Activated naive CD8-positive, alpha-beta T cell treated with anti-CD3 and anti-CD28 coated beads for 36 hours (primary cell): ENCODE measurements at places on chromosomes 16 and 17.
A peak's percentile ranks its signal among the peaks of the same experiment; 100 is the strongest.

GRCh38 chr17:8152112-8152775, at the start of gene PER1:
Gene PER1, minus strand, starts transcription at chr17:8152404. Its CDS starts 1,698 bp downstream, at chr17:8150706.
- DNase-seq, result peak; percentile 95

GRCh38 chr16:19223235-19224170, 55.5 kb downstream of the SYT17 start:
- DNase-seq, result peak; percentile 12

GRCh38 chr17:63740464-63741142, 996 bp downstream of the STRADA start:
- DNase-seq, result no peak

DNA sequence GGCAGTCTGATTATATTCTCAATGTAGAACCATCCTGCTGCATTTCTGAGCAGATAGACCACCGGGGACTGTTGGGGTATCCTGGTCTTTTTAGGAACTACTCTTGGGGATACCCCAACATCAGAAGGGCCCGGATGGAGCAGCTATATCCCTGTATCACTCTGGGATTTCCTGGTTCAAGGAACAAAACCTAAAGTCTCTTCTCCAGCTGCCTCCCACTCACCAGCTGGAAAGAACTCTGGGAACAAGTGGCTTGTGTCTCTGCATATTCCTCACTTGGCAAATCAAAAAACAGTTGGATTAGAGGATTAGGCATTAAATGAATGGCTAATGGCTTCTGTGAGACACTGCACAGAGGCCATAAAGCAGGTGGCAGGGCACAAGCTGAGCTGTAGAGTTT, 62.3 kb upstream of the HS3ST2 start:
- DNase-seq, result no peak

DNA sequence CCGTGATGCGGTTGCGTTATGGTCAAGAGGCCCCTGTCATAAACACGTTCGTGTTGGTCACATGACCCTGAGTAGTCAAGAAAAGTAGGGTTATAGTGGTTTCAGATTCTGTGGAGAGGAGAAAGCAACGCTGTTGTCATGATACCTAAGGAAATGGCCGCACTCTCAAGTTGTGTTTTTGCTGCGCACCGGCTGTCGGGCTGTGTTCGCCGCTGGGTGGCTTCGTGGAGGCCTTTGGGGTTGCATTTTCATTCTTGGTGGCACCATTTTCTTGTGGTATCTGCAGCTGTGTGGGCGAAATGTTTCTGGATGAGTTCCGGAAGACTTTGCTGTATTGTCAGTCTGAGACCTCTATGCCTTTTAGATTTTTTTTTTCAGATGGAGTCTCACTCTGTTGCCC, 35.0 kb downstream of the DEF8 start:
- DNase-seq, result no peak

- no peak for DNase-seq
Measured at GRCh38 chr16:14572535-14572934, 57.5 kb downstream of the PARN start.

GRCh38 chr16:77679391-77679790, 42.9 kb upstream of the NUDT7 start:
- no peak for DNase-seq

- peak; percentile 81 for DNase-seq
Measured at GRCh38 chr17:28725660-28726225, 290 bp downstream of the TLCD1 start.

DNA sequence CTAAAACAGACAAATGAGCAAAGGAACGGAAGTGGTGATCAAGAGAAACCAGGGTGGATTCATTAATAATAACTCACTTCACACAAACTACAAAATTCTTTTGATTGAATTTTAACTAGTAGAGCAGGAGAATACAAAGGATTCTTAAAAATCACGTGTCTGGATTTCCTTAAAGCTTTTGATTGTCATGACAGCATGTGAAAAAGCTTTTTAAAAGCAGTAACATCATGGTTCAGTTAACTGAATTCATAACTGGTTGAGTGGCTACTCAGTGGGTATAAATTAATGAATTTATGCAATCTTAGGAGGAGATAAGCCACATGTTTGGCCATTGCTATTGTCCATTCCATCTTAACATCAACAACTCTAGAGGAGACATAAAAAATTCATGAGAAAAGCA, 333.2 kb downstream of the SLC39A11 start:
- no peak for DNase-seq

GRCh38 chr17:76353004-76353598, 615 bp downstream of the PRPSAP1 start:
- DNase-seq, result peak; percentile 41

DNA sequence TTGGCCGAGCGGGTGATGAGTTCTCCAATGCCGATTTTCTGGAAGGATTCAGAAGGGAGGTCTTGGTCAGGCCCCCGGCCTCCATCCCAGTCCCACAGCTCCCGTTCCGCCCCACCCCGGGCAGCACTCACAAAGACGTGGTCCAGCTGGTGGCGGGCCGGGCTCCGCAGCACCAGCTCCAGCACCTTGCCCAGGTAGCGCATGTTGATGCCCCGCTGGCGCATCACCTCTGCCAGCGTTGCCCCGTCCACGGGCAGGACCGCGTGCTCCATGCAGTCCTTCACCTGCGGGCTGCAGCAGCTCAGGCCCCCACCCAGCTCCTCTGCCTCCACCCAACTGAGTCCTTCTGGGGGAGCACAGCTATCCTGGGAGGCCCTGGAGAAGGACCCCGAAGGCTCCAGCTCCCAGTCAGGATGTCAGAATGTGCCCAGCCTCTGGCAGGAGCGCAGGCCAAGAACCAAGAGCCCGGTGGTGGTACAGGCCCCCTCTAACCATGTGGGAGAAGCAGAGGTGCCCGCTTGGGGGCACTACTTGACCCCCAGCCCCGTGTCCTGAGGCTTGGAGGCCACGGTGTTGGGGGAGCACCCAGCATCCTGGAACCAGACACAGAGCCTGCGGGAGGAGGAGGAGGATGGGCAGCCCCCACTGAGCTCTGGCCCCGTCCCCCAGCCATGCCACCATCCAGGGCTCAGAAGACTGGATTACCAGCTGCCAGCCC, 16.2 kb downstream of the CLUH start:
- DNase-seq, result no peak

DNA sequence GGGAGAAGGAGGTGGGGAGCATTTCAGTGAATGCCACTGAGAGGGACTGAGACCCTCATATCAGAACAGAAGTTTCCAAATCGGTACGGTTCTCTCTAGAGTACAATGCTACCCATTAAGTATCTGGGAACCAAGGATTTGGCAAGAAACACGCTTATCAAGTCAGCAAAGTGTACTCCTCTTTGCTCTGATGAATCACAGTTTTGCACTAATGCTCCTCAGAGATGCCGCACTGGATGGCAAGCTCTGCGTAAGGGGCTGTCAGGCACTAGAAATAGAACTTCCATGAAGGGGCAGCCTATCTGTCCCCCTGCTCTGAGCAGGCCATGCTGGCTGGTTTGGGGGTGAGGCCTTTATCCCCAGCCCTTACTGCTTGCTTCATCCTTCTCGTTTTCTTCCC, 4.8 kb upstream of the ABCC12 start:
- DNase-seq, result no peak

DNA sequence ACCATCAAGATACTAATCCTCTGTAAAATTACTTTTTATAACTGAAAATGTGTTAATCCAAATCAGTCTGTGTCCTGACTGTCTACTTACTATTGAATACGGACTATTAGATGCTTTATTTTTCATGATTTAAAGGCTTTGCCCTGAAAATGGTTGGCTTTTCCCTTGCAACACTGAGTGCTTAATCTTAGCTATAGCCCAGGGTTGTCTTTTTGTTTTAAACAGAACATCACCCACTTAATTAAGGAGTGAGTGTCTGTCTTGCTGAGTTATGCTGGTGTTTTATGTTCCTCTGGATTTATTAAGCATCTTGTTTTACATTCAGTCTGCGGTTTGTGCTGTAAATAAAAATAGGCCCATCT, 11.0 kb downstream of the FTO start:
- no peak for DNase-seq

DNA sequence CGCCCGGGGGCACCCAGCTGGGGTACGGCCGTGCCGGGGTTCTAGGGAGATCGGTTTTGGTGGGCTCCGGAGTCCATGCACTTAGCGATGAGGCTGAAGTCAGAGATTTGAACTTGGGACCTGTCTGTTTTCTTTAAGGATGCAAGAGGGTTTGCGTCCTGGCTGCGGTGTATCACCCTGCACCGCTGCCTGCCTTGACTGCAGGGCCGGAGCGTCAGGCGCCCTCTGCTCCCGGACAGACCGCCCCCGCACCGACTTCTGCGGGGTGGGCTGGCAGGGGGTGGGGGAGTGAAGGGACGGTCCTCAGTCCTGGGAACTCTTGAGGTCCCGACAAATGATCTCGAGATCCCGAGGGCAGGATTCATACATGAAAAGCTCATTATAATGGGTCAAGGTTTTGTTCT, 701 bp downstream of the PDP2 start:
- peak; percentile 30 for DNase-seq

GRCh38 chr17:55496094-55496881, 15.0 kb downstream of the SMIM36 start:
- no peak for DNase-seq

GRCh38 chr17:42985225-42985624, 4.9 kb downstream of the RUNDC1 start:
- no peak for DNase-seq

- DNase-seq, result no peak
Measured at GRCh38 chr16:26772503-26772902, 294.2 kb upstream of the C16orf82 start.

- no peak for DNase-seq
Measured at GRCh38 chr17:45093444-45094110, 32.5 kb downstream of the NMT1 start.

DNA sequence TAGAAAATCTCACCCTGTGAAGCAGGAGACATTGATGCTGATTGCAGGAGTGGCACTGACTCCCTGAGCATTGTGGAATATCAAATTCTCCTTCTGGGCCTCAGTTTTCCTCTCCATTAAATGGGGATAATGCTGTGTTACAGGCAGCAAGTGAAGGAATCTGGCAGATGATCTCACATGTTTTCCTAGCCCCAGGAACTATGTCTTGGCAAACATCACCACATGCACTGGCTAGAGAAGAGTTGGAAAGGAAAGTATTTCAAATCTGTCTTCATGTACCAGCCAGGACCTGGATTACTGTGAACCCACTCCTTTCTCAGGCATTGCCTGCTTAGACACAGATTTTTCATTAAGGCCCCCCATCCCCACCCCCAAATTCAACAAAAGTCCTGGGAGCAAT, 13.6 kb upstream of the CCL8 start:
- DNase-seq, result no peak

DNA sequence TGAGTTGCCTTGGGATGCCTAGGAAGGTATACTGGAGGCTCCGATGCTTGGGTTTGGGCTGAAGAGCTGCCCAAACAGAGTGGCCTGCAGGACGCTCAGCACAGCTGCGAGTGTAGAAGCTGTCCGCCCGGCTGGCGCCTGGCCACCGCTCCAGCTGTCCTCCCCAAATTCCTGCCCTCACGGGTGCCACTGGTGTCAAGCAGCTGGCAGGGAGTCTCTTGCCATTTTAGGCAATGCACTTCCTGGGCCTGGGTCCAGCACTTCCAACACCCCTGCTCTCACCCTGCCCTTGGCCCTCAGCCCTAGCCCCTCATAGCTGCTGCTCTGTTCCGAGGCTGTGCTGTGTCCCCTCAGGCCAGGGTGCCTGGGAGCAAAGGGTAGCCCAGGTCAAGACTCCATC, 5.2 kb upstream of the PKMYT1 start:
- no peak for DNase-seq

GRCh38 chr17:76994237-76994637, 126.0 kb downstream of the MGAT5B start:
- no peak for DNase-seq
